EH (cell line): ENCODE measurements at places on chromosomes 11 and 22.

GRCh38 chr11:71063129-71063528, 189.2 kb downstream of the SHANK2 start:
- DNase-seq: no peak

GRCh38 chr11:61281581-61282250, 13.4 kb downstream of the VWCE start:
- DNase-seq: peak; percentile 45

GRCh38 chr11:117670443-117670842, 126.6 kb downstream of the DSCAML1 start:
- DNase-seq: no peak

- no peak for DNase-seq
Measured at GRCh38 chr11:44928816-44929215, 21.9 kb downstream of the TP53I11 start.

DNA sequence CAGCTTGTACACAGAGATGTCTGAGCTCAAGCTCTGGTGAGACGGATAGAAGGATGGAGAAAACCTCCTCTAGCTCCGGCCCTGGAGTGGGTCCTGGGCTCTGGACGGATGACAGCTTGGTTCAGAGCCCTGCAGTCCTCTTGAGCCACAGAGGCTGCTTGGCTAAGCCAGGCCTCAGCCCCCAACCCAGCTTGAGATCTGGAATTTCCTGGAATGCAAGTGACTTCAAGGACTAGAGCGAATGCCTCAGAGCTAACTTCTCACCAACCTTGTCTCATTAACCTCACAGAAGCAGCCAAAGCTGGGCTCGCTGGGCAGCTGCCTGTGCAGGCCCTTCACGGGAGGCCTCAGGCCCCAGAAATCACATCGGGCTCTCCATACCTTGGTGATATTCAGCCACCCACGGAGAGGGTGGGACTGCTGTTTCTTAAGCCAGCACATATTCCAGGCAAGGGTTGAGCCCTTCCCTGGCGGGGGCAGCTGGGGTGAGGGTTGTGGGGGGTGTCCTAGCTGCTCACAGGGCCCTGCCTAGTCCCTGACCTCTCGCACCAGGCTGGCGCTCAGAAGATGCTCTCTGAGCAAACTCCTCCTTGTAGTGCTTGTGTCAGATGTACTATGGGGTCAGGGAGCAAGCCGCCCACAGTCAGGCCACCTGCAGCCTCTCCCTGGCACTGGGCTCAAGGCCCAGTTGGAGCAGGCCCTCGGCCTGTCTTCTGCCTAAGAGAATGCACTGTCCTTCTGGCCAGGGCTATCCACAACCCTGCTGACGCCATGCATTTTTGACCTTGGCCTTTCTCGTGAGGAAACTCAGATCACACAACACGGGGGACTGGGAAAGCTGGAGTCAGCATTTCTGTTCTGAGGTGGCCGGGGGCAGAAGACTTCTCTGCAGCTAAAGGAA, 73.6 kb upstream of the TTLL12 start:
- DNase-seq: no peak

DNA sequence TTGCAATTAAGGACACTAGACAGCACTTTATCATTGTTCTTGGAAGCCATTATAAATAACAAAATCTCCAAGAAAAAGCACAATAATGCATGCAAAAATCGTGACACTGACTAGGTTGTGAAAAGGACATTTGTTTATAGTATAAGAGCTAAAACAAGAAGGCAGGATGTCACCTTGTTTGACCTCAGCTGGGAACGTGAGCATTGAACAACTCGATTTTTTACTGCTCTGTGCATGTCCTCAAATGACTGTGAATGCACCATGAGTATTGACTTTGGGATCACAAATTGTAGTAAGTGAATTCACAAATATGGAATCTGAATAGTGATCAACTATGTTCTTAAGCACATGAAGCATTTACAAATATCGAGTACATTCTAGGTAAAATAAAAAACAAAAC, 35.3 kb upstream of the ARHGAP20 start:
- DNase-seq: peak; percentile 15

DNA sequence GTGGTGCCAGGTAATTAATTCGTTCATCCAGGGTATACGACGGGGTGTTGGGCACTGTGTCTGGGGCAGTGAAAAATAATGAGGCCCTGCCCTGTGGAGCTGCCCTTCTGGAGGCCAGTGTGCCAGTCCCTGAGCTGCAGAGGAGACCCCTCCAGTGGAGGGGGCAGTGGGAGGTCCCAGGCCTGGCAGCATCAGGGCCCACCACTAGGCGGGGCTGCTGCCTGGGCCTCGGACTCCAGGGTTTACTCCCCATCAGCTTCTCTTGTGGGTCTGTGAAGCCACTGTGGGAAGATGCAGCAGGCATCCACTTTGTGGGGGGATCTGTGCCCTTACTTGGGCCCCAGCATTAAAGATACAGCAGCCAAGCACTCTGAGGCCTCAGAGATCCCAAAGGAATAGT, 17.4 kb upstream of the TMPRSS6 start:
- DNase-seq: no peak

- peak; percentile 88 for DNase-seq
Measured at GRCh38 chr11:111561791-111562325, 21.3 kb downstream of the LAYN start.

GRCh38 chr11:111395749-111396148, 16.7 kb upstream of the POU2AF1 start:
- DNase-seq: no peak

DNA sequence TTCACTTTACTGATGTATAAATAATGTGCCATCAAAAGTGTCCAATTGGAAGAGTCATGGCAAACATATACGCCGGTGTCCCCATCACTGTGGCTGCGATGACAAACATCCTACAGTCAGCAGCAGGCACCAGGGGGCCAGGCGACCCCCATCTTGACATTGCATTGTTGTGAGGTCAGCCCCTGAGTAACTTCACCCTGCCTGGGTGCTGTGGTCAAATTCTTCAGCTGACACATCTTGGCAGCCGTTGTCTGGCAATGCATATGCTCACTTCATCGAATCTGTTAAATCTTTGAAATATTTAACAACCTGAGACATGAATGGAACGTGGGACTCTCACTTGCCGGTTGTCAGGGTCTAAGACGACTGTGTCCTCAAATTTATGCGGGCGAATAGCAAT, 430.9 kb downstream of the BRD1 start:
- no peak for DNase-seq

- peak; percentile 27 for DNase-seq
Measured at GRCh38 chr11:131691181-131692041, 321.0 kb downstream of the NTM start.

GRCh38 chr11:71518506-71519471, 8.3 kb upstream of the KRTAP5-7 start:
- DNase-seq: no peak

DNA sequence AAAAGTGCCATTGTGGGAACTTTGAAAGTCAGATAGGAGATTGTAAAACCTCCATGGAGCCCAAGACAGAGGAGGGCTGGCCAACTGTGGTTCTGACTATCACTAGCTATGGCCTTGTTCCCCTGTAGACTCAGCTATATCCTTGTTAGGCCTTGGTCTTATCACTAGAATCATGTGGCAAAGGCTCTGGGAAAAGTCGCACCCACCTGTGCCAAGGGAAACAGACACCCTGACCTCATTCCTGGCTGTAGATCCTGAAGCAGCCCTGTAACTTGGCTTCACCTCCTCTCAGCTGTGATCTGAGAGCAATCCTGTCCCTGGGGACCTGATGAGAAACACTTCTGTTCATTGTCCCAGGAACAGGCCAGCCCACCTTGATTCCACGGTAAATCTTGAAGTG, 566.2 kb downstream of the TMEM135 start:
- DNase-seq: no peak

GRCh38 chr11:77191429-77191822, 63.4 kb downstream of the MYO7A start:
- DNase-seq: no peak

DNA sequence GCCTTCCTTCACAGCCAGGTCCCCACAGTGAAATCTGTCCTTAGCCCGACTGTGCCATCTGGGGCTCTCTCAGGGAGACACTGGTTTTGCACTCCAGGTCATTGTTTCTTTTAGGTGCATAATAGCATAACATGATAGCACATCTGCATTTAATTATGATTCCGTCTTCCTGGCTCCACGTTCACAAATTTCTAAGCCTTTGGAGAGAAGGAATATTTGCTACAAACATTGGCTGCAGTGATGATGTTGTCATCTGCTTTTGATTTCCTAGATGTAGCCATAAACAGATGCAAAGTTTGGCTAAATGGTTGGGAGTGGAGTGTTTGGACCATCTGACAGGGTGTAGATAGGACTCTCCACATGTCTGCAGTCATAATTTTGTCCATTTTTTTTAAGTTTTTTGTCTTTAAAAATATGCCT, 12.0 kb upstream of the CAT start:
- DNase-seq: peak; percentile 87

DNA sequence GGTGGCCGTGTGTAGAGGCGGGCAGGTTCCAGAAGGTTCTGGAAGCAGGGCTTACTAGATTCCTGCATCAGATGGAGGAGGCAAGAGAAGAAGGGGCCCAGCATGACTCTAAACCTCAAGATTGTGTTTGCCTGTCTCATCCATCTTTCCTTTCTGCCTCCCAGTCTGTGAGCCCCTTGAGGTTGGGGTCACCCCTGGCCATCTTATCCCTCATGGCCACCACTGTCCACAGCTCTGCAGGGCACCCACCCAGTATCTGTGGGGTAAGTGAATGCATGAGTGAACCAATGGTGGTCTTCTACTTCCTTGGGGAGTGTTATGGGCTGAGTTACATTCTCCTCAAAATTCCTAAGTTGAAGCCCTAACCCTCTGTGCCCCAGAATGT, 79.3 kb downstream of the MYEOV start:
- no peak for DNase-seq

DNA sequence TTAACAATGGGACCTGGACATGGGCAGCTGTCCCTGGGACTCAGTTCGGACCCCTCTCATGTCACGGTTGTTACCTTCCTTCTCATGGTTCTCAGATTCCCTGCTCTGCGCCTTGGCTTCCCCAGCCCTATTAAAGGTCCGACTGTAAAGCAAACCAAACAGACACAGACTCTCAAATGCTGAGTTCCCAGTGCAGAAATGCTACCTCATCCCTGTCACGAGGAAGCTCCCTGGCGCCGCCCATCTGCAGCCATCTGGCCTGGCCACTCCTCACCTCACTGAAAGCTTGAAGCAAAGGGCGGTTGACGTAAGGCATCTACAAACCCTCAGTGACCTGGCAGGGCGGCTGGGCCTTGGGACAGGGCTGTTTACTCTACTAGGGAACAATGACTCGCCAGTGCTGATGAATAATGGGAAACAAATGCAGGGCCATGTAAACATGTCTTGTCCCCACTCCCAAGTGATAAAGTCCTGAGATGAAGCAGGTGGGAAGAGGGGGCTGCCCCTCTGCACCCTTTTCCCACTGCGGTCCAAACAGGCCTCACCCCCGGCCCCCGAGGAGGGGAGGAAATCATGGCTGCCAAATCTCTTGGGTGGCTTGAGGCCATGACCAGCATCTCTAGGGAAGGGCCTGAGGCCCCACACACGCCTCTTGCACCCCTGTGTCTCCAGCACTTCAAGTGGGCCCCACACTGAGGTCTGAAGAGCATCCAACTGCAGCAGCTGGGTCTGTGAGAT, 49.3 kb downstream of the SCUBE1 start:
- DNase-seq: peak; percentile 69

DNA sequence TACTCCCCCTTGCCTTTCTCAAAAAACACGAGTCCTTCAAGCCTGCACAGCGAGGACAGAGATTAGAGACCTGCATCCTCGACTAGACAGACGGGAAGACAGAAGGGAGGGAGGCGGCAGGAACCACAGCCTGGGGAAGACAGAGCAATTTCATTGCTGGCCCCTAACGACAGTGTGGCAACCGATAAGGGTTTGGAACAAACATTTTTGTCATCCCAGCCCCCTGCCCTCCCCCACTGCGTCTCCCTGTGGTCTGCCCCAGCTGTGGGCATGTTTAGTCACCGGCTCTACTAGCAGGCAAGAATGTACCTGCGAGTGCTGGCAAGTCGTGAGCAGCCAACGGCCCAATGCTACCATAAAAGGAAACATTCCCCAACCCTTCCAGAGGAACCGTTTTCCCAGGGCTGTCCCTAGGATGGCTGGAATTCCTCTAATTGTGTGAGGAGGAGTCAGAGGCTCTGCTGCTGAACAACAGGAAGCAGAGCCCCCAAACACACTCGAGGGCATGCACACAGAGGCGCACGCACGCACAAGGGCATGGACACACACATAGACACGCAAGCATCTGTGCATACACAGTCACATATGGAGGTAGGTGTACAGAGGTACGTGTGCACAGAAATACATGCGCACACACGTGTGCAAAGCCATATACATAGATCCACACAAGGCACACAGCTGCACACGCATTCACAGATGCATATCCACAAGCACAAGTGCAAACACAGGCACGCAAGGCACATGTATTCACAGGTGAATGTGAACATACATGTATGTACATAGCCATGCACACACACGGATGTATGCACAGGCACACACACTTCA, 58.3 kb downstream of the MYH9 start:
- DNase-seq: peak; percentile 100

DNA sequence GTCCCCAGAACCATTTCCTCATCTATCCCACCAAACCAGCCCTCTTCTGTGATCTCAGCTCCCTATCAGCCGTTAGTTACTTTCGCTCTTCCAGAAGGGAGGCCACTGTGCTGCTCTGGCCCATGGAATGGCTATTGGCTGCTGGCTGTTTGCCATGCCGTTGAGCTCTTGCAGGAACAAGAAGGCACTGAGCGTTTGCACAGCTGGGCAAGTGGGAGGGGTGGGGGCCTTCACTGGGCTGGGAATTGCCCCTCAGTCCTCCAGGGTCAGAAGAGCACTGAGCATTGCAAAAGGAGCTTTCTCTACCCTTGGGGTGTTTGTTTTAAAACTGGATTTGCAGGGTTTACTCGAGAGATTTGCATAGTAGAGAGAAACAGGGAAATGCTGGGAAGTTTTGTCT, 129.0 kb upstream of the PARVA start:
- DNase-seq: peak; percentile 39

DNA sequence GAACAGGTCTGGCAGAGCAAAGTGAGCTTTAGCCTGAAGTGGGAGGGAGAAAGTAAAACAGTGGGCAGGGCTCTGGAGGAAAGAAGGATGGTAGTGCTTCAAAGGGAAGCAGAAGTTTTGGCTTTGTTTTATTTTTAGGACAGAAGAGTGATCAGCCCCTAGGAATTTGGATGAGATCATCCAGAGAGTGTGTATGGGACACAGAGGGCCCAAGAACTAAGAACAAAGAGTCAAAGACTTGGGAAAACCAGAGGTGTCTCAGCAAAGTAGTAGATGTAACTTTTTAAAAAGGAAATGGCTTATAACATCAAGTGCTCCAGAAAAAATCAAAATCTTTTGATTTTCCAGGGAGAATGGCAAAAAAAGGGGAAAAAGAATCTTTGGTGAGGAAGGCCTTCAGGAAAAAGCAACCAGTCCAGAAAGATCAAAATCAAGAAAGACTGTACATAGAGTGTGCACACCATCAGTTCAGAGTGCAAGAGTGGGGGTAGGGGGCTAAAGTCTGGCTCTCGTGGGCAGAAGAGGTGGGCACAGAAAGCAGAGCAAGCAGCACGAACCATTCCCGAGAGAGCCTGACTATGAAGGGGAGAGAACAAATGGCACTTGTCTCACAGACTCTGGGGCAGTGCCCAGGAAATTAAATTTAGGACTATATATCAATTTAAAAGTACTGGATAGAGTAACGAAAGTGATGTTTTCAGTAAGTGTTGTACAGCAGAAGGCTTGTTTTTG, 30.0 kb downstream of the MAPK1 start:
- peak; percentile 93 for DNase-seq
